Stimulated activated CD8-positive, alpha-beta memory T cell treated with anti-CD3 and anti-CD28 coated beads, Interleukin-4, amount 100 ng/mL, for 4 hours (primary cell): ENCODE measurements at places on chromosomes 3 and 15.

- DNase-seq: no peak
These were observed 77.1 kb downstream of the AKAP13 start for GRCh38 chr15:85457392-85457968.

- no peak for DNase-seq
These were observed 804 bp upstream of the BRPF1 start for GRCh38 chr3:9730657-9731205.

GRCh38 chr15:59723687-59724346, 34.7 kb upstream of the BNIP2 start:
- DNase-seq: no peak

GRCh38 chr3:197936819-197937384, 13.1 kb upstream of the RPL35A start:
- DNase-seq: no peak
